ENCODE measurements at places on chromosomes 1 and 21.

DNA sequence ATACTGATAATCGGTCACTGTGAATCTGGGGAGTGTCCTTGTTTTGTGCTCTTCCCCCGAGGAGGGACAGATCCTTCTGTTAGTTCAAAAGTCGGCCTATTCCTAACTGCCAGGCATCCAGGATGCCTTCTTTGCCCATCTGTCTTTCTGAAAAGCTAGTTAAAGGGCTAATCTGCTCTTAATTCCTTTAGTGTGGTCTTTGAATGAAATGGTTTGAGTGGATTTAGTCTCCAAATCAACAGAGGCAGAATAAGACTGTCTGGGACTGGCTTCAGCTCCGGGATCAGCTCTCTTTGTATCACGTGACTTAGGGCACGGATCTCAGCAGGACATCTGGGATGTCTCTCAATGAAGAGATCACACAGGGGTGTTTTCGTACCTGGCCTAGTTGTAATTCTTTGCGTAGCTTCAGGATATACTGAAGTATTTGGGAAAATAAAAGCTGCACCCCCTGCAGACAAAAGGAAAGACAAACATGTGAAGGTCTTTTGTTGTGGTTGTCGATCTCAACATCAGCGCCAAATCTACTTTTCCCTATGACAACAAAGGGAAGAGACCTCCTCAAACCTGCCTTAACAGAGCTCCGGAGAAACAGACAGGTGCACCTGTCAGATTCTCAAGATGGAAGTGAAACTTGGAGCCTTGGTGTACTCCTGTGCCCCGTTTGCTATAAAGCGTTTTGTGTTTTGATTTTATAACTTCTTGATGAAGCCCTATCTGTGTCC is 97.9 kb downstream of the ERG start:
- H3K4me1 ChIP-seq, result no peaks in the 10 kb centered on the region
- no peak overlapping the region for H3K4me3 ChIP-seq
- H3K27me3 ChIP-seq, result peaks cover 9% of the 10 kb centered on the region
- DNase-seq, result no peak
- no peak overlapping the region for H3K27ac ChIP-seq

DNA sequence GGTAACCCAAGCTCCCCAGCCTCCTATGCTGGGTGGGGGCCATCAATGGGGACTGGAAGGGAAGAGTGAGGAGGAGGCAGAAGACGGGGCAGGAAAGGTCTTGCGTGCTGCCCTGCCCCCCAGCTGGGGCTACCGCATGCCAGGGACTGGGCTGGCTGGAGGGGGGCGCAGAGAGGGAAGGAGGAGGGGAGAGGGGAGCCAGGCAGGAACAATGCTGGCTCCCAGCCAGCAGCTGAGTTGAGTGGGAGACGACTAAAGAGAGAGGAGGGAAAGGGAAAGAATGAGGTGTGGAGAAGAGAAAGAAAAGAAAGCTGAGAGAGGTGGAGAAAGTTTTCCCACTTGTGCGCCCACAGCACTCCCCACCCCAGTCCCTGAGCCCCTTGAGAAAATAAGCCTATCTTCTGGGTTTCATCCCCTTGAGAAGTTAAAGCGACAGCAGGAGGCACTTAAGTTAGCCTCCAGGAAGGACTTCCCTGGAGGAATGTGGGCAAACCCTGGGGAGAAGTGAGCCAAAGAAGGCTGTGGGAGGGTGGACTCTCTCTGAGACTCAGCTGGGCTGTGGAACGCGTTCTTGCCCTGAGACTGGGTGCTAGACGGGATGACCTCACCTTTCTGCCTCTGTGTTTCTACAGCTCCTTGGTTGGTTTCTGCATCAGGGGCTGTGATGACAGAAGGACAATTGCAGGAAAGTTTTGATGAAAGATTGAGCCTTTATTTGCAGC is 12.9 kb upstream of the NES start:
- no peak overlapping the region for H3K4me3 ChIP-seq
- H3K36me3 ChIP-seq, result no peaks in the 10 kb centered on the region
- no peak for DNase-seq
- no peak overlapping the region for H3K27ac ChIP-seq
- peaks cover 15% of the 10 kb centered on the region for H3K4me1 ChIP-seq

DNA sequence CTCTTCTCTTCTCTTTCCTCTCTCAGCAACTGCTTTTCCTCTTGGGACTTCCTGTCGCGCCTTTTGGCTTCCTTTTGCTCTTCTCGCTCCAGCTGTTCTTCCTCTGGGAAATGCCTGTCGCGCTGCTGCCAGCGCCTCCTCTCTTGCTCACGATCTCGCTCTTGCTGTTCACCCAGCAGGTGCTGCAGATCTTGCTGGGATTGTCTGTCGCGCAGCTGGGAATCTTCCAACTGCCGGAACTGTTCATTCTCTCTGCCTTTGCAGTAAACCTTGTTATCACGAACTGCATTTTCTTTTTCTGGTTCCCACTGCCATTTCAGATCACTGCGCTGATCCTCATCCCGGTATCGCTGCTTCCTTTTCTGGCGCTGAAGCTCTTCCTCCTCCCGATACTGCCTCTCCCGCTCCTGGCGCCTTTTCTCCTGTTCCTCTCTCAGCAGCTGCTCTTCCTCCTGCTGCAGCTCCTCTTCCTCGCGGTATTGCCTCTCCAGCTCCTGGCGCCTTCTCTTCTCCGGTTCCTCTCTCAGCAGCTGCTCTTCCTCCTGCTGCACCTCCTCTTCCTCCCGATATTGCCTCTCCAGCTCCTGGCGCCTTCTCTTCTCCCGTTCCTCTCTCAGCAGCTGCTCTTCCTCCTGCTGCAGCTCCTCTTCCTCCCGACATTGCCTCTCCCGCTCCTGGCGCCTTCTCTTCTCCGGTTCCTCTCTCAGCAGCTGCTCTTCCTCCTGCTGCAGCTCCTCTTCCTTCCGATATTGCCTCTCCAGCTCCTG is 5.8 kb downstream of the TCHH start:
- no peak overlapping the region for H3K27ac ChIP-seq
- H3K27me3 ChIP-seq, result peaks cover 17% of the 10 kb centered on the region
- H3K4me1 ChIP-seq, result peaks cover 7% of the 10 kb centered on the region
- no peak for DNase-seq
- no peaks in the 10 kb centered on the region for H3K36me3 ChIP-seq

- H3K36me3 ChIP-seq, result peaks cover 41% of the 10 kb centered on the region
- no peaks in the 10 kb centered on the region for H3K27me3 ChIP-seq
- H3K27ac ChIP-seq, result peak overlapping the region; percentile 79
Observed at GRCh38 chr1:235207209-235207565, 46.1 kb upstream of the RBM34 start.

DNA sequence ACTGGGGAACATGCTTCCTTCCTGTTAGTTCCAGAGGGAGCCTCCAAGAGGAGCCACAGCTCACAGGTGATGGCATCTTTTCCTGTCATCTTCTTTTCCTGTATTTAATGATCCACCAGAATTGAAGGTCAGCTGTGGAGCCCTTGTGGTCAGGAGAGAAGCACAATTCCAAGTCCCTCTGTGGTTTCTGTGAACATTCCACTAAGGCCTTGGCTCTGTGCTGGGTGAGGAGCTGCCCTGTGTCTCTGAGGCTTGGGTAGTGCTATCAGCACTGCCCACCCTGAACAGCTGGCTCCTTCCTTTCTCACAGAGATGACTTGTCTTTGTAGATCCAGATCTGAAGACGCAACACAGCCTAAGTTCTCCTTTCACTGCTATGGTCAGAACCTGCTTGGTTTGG is 141.9 kb upstream of the MAP1LC3C start:
- H3K27me3 ChIP-seq, result no peaks in the 10 kb centered on the region
- no peaks in the 10 kb centered on the region for H3K36me3 ChIP-seq
- H3K4me1 ChIP-seq, result no peaks in the 10 kb centered on the region
- DNase-seq, result no peak
- no peak overlapping the region for H3K27ac ChIP-seq

DNA sequence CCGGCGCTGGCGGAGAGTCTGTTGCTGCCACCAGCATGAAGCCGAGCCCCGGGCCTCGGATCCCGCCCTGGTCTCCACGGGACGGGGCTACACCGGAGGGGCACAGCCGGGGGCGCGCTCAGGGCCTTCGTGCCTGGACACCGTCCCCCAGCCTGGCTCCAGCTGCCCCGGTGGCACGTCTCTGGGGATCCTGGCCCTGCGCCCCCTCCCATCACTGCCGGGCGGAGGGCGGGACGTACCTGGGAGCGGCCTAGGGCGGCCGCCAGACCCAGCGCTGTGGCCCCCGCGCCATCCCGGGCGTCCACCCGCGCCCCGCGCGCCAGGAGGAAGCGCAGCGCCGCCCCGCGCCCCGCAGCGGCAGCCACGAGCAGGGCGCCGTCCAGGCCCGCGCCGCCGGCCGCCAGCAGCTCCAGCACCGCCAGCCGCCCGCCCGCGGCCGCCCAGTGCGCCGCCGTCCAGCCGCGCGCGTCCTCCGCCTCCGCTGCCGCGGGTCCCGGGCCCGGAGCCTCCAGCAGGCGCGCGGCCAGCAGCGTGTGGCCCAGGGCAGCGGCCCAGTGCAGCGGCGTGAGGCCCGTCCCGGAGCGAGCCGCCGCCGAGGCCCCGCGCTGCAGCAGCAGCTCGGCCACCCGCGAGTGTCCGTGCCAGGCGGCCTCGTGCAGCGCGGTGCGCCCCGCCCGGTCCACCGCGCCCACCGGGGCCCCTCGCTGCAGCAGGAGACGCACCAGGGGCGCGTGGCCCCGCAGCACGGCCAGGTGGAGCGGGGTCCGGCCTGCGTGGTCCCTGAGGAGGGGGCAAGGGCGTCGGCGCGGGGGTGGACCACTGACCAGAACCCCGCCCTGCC is 1.0 kb downstream of the ANKRD65 start:
- no peaks in the 10 kb centered on the region for H3K36me3 ChIP-seq
- H3K4me3 ChIP-seq, result no peak overlapping the region
- H3K4me1 ChIP-seq, result peaks cover 23% of the 10 kb centered on the region
- H3K27ac ChIP-seq, result no peak overlapping the region

GRCh38 chr1:70091811-70092210 is 113.6 kb downstream of the LRRC40 start:
- no peak overlapping the region for H3K27ac ChIP-seq
- no peak overlapping the region for H3K4me3 ChIP-seq
- H3K36me3 ChIP-seq, result no peaks in the 10 kb centered on the region
- H3K4me1 ChIP-seq, result no peaks in the 10 kb centered on the region
- DNase-seq, result no peak
